Placental pericyte (primary cell): ENCODE measurements at places on chromosomes 3 and 15. TPM values are rescaled to one million over a fixed set of nuclear protein-coding genes. Genes with fewer than 3 reads are reported as not detected.

Gene DNASE1L3
- total RNA-seq = not detected in 2 replicates

Gene SLC15A2
- total RNA-seq = under 0.01 and 0.22 TPM in 2 replicates

Gene LSG1
- 45.1 and 52.4 TPM in 2 replicates for total RNA-seq

Gene DGKG
- 1.5 and 2.4 TPM in 2 replicates for total RNA-seq

Gene SLC22A14
- under 0.01 and 0.14 TPM in 2 replicates for total RNA-seq

Gene MYL3
- total RNA-seq = 0.22 TPM in 1 of 2 replicates, not detected in the other

Gene FBXO40
- not detected in 2 replicates for total RNA-seq

Gene CLDN1
- 16.6 and 161 TPM in 2 replicates for total RNA-seq

Gene SI
- not detected in 2 replicates for total RNA-seq

Gene C3orf20
- under 0.01 and 0.22 TPM in 2 replicates for total RNA-seq

Gene SLMAP
- 41.1 and 64.7 TPM in 2 replicates for total RNA-seq

Gene SCAMP5
- 0.57 and 2.4 TPM in 2 replicates for total RNA-seq

Gene LCMT2
- total RNA-seq = 5.5 and 9.9 TPM in 2 replicates

Gene DUOX2
- total RNA-seq = not detected in 2 replicates

Gene PLXND1
- total RNA-seq = 75.3 and 86.9 TPM in 2 replicates

Gene RPL35A
- 278 and 411 TPM in 2 replicates for total RNA-seq

Gene FANCD2OS
- not detected in 2 replicates for total RNA-seq

Gene STXBP5L
- total RNA-seq = 0.14 TPM in 1 of 2 replicates, not detected in the other

Gene ATP10A
- total RNA-seq = 0.44 and 2.6 TPM in 2 replicates

Gene CLEC3B
- total RNA-seq = not detected in 2 replicates

Gene RTP1
- total RNA-seq = not detected in 2 replicates

Gene ROPN1
- not detected in 2 replicates for total RNA-seq

Gene GOLGA6D
- total RNA-seq = not detected in 2 replicates

Gene LSMEM2
- not detected in 2 replicates for total RNA-seq

Gene ZNF717
- 10.6 and 11.8 TPM in 2 replicates for total RNA-seq

Gene CHL1
- total RNA-seq = not detected in 2 replicates

Gene MORC1
- total RNA-seq = not detected in 2 replicates

Gene CDHR4
- not detected in 2 replicates for total RNA-seq

Gene ALCAM
- total RNA-seq = 39.4 and 171 TPM in 2 replicates

Gene ZPLD1
- 0.14 and 0.22 TPM in 2 replicates for total RNA-seq

Gene SRGAP3
- total RNA-seq = 0.43 and 6.1 TPM in 2 replicates

Gene CRYGS
- total RNA-seq = 1.3 TPM in 2 replicates

Gene WDR93
- total RNA-seq = under 0.01 TPM in 1 of 2 replicates, not detected in the other

Gene UBAP1L
- total RNA-seq = 2.1 and 2.2 TPM in 2 replicates

Gene CLK3
- total RNA-seq = 102 and 133 TPM in 2 replicates

Gene ZBTB20
- total RNA-seq = 12.3 and 23.6 TPM in 2 replicates

Gene TRIM42
- not detected in 2 replicates for total RNA-seq

Gene BFSP2
- total RNA-seq = not detected in 2 replicates

Gene ROPN1B
- not detected in 2 replicates for total RNA-seq

Gene ECE2
- total RNA-seq = not detected in 2 replicates
